ENCODE measurements at places on chromosomes 4 and X.

- no peak for DNase-seq
Measured at GRCh38 chr4:13527981-13528820, 16.1 kb downstream of the NKX3-2 start.

DNA sequence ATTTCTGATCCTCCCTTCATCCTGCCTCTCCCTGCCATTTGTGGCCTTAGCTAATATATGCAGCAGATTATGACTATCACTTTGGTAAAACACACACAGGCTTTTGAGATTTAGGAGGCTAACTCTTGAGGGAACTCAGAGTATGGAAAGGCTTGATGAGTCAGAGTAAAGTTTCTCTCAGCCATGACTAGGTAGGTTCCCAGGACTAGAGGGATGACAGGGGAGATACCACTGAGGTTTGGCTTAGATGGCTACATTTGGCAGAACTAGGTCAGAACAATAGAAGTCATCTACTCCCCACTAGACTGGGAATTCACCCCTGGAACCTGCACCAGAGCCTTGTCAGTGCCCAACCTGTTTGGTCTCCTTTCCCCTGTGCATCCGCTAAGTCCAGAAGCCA lies 585.7 kb downstream of the TLL1 start:
- DNase-seq = no peak

GRCh38 chr4:25769251-25769650 lies 93.5 kb downstream of the SEL1L3 start:
- DNase-seq = no peak

DNA sequence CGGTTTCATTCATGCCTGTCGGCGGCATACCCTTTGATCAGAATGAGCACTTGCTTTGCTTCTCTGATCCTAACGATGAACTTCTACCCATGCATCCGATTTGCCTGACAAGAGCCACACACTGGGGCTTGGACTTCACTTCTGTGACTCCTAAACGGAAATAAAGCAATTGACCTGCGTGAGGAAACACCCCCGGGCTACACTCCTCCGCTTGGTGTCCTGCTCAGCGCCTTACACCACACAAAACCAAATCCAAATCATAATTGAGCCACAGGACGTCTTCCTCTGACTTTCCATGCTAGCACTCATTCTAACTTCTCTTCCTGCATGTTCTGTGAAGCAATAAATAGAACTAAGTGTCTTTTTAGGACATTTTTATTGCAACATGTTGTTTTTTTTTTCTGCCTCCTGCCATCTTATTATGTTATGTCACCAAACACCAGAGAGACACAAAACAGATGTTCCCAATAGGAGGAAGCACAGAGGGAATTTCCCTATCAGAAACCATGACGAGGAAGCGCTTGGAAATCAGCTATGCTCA lies 110.8 kb upstream of the FAM9B start:
- DNase-seq = no peak

DNA sequence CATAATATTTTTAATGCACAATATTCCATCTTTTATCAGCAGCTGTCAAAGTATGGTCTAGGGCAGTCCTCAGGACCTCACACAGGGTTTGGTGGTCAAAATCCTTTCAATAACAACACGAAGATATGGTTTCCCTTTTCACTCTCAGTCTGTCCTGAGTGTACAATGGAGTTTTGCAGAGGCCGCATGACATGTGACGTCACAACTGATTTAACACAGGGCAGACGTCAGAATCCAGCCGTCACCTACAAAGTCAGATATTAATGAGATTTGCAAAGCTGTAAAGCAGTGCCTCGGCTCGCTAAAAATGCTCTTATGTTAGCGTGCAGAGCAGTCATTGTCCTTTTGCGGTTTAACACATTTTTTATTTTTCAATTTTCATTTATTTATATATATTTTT lies 12.5 kb downstream of the ABLIM2 start:
- DNase-seq = no peak

DNA sequence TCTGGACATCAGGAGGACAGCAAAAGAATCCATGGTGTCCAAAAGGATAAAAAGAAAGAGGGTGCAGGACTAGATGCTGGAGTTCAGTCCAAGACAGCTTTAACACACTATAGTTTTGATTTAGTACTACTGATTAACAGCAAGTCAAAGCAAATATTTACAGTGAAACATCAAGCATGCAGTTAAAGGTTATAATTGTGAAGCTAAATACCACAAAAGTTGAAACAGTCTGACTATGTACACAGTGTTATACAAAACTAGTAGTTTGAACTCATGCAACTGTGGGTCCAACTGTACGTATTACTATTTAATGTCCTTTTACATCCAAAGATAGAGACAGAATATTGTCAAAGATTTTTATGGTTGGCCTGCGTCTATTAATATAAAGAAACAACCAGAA lies 57.6 kb downstream of the CHIC2 start:
- no peak for DNase-seq

DNA sequence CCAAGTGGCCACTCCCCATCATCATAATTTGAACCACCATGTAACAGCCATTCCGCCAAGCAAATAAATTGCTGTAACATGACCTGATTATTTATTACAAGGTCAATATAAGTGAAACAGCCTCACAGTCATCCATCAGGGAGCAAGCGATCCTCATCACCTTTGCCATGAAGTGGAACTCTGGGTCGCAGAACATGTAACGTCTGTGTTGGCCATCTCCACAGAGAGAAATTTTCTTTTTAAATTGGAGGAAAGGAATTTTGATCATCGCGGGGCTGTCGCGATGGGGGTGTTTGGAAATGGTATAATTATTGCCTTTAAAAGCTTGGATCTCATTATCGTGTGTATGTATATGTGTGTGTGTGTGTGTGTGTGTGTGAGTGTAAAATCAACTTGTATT lies 90.2 kb downstream of the SHOX start:
- DNase-seq = no peak

- DNase-seq = no peak
Measured at GRCh38 chr4:81225252-81225651, 10.2 kb upstream of the PRKG2 start.

- peak; percentile 54 for DNase-seq
Measured at GRCh38 chrX:12791257-12792228, at the start of gene PRPS2. Gene PRPS2 (plus strand): TSS chrX:12791412. CDS start chrX:12791498, 86 bp downstream.

DNA sequence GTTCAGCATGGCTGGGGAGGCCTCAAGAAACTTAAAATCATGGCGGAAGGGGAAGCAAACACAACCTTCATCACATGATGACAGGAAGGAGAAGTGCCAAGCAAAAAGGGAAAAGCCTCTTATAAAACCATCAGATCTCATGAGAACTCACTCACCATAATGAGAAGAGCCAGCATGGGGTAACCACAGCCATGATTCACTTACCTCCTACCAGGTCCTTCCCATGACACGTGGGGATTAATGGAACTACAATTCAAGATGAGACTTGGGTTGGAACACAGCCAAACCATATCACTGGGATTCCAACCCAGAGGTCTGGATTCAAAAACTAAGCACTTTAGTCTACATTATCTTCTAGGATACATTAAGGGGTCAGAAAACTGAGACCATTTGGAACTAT lies 609.6 kb upstream of the SPANXN1 start:
- DNase-seq = no peak

DNA sequence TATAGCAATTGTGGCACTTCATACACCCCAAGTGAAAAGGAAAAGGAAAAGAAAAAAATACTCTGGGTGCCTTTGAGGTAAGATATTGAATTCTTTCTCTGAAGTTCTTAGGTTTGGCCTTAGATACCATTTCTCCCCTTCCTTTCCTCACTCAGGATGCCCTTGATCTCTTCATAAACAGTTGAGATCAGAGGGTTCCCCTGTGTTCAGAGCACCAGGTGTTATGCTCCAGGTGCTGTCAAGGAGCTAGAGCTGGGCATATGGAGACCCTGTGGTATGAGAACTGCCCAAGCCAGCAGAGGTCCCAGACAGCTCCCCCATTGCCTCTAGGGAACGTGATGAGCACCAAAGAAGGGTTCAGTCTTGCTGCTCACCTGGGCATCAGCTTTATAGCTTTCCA lies 17.1 kb upstream of the CD40LG start:
- DNase-seq = no peak

DNA sequence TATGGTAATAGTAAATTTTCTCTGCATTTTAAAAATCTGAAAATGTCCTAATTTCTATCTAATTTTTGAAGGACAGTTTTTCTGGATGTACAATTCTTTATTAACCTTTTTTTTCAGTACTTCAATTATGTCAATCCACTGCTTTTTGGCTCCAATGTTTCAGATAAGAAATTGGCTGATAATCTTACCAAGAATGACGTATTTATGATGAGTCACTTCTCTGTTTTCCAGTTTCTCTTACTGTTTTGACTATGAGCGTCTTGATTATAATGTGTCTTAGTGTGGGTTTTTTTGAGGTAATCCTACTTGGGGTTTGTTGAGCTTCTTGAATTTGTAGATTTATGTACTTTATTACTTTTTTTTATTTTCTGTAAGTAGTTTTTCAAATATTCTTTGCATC lies 47.2 kb downstream of the UGT2B11 start:
- no peak for DNase-seq

DNA sequence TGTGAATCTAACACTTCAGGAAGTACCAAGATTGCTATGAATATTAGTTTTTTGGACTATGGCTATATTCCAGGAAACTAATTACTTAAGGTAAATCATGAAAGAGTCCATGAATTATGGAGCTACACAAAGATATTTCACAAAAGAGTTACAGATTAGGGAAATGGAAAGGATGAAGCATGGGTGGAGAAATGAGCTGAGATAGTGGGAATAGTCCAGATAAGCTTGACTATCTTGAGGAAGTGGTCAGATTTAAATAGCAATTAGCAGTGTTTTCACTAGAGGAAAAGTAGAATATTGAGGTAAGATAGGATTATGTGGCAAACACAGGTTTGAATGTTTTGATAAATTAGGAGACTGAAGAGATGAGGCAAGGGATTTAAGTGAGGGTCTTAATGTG lies 42.1 kb upstream of the C1GALT1C1 start:
- no peak for DNase-seq

DNA sequence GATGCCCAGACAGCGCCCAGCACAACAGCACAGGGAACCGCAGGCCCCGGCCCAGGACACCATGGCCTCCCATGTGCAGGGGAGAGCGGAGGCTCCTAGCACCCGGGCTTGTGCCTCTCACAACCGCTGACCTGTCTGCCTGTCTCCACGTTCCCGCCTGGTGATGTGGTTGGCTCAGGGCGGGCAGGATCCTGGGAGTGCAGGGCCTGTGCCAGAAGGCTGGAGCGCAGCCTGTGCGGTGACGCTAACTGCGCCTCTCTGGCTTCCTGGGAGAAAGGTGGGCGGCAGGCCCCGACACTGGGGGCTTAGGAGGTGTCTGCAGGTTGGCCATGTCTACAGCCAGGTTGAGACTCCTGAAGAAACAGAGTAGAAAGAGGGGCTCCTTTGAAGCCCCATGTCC lies 48.7 kb downstream of the CPZ start:
- DNase-seq = no peak

GRCh38 chr4:177376024-177376423 lies 66.2 kb downstream of the AGA start:
- no peak for DNase-seq

DNA sequence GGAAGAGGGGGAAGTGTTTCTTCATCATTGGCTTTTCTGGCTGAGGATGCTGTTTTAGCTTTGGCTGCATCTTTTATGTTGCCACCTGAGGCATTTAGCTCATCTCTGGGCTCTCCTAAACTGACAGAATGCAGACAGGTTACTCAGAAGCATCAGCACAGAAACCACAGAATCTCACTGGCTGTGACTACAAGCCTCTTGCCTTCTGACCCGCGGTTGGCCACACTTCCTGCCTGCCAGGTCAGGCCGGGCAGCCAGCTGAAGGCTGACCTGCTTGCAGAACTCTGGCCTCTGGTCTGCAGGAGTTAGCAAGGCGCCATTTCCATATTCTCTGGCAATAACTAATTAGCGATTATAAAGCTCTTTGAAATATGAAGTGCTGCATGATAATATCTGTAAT lies 366.5 kb downstream of the MID1IP1 start:
- DNase-seq = no peak

DNA sequence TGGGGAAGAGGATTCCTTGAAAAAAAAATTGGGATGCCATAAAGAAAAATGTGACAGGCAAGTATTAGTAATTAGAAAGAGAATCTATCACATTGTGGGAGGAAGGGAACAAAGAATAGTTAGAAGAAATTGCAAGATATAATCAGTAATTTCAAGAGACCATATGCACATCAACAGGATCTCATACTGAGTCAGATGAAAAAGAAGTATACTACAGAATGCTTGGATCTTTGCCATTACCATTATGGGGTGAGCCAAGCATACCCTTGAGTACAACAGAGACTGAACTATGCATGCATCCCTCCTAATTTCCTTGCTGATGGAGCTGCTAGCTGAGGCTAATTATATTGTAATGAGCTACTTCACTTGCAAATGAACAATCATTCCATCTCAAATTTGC lies 287.6 kb downstream of the PAPSS1 start:
- no peak for DNase-seq

GRCh38 chrX:111742018-111742417 lies 61.0 kb downstream of the ALG13 start:
- no peak for DNase-seq

- peak; percentile 62 for DNase-seq
Measured at GRCh38 chrX:12901486-12901885, 4.9 kb upstream of the TLR8 start.

DNA sequence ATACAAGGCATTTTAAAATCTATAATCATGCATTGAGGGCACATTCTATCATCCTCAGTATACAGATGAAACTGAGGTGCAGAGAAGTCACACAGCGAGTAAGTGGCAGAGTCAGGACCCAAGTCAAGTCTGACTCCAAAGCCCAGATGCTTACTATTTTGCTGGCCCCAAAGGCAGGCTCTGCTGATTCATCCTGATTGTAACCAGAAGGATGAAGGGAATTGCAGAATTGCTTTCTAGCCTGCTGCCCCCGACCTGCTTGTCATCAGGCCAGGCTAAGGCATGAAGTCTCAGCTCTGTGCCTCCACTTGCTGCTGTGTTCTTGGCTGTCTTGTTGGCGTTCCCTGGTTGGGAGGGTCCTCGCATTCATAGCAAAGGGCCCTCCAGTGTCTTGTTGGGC lies 62.7 kb downstream of the SLC9A6 start:
- no peak for DNase-seq

DNA sequence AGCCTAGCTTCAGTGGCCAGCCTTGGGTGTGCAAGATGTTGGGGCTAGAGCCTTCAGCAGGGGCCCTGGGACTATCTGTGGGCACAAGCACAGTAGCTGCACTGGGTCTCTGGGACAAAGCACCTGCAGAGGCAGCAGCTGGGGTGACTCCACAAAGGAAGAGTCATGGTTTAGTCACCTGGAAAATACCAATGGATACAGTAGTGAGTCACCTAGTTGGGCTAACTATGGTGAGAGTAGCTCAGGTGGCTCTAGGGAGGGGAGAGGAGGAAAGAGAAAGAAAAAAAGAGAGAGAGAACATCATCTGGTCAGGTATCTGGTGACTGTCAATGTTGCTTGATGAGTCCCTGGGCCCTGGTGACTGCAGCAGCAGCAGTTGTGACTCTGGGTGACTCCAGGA lies 72.9 kb upstream of the SPIN4 start:
- DNase-seq = no peak

GRCh38 chrX:119325456-119325855 lies 73.7 kb upstream of the SLC25A43 start:
- DNase-seq = no peak
